Stimulated activated CD8-positive, alpha-beta memory T cell treated with anti-CD3 and anti-CD28 coated beads, Interleukin-4, amount 100 ng/mL, for 48 hours (primary cell): ENCODE measurements at places on chromosomes 2 and 18.

DNA sequence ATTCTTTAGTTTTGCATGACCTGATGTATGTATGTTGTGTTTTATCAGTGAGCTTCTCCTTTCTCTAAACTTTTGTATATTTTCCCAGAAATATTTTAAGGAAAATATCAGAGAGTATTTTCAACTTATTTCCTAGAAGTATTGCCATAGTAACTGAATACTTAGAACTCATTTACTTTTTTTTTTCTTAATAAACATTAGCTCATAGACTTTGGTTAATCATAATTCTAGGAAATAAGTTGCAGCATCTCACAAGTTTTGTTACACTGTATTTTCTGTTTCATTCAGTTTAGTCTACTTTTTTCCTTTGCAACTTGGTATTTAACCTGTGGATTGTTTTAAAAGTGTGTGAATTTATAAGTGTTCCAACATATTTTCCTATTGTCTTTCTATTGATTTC lies 27.5 kb downstream of the SMCHD1 start:
- DNase-seq, result no peak

GRCh38 chr2:24542269-24542872 lies 51.3 kb downstream of the NCOA1 start:
- DNase-seq, result no peak

DNA sequence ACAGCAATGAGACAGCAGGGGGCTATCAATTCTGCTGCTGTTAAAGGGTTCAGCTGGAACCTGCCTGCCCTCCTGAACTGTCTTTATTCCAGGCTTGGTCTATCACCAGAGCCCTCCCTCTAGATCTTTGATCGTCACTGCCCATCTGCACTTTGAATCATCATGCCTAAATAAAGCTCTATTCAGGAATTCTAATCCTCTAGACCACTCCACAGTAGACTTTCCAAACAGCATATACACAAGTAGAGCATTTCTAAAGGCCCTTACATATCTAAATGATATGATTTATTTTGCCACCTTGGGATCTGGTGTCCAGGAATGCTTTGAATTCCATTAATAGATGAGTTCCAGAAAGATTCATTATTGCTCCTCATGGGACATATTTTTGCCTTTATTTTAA lies 542.1 kb upstream of the SYT4 start:
- DNase-seq, result no peak

- no peak for DNase-seq
Observed at GRCh38 chr2:2826621-2827020, 495.5 kb upstream of the MYT1L start.

DNA sequence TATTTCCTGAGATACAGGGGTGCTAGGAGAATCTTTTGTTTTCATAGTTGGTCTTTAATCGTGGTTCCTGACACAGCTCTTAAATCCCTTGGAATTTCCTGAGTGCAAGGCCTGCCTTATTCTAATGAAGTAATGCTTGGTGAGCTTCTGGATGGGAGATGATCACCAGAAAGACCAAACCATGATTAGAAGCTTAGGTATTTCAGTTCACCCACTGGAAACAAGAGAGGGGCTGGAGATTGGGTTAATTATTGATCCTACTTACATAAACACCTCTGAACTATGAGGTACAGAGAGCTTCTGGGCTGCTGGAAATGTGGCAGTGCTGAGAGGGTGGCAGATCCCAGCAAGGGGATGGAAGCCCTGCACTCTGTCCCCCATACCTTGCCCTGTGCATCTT lies 406.8 kb downstream of the THSD7B start:
- DNase-seq, result no peak
